Ovary (tissue), 10 donors: ENCODE measurements at places on chromosomes 4 and X. TPM values are rescaled to one million over a fixed set of nuclear protein-coding genes. Genes with fewer than 3 reads are reported as not detected.

- no peaks in the 10 kb centered on the region for H3K4me1 ChIP-seq
- no peak for DNase-seq
- H3K27me3 ChIP-seq: no peaks in the 10 kb centered on the region
- no peaks in the 10 kb centered on the region for H3K36me3 ChIP-seq
Measured at GRCh38 chr4:164606478-164606877, 147.5 kb upstream of the SMIM31 start.

DNA sequence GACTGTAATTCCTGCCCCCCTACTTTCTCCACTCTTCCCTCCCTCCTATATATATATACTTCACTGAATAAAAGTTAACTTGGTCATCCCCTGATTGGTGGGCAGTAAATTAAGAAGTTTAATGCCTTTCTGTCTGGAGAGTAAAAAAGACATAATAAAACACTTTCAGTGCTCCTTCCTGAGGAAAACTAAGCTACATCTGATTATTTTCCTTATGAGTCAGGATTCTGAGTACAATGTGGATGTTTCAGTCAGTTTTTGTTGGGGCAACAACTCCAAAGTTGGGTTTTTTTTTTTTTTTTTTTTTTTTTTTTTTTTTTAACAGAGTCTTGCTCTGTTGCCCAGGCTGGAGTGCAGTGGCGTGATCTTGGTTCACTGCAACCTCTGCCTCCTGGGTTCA is 22.0 kb upstream of the SUPT20HL2 start:
- H3K4me3 ChIP-seq: no peak overlapping the region
- no peaks in the 10 kb centered on the region for H3K27me3 ChIP-seq
- no peaks in the 10 kb centered on the region for H3K36me3 ChIP-seq
- H3K27ac ChIP-seq: no peak overlapping the region
- DNase-seq: no peak

The TXK gene
- total RNA-seq: 1.9 TPM

The PDGFRA gene
- 207 TPM for total RNA-seq

DNA sequence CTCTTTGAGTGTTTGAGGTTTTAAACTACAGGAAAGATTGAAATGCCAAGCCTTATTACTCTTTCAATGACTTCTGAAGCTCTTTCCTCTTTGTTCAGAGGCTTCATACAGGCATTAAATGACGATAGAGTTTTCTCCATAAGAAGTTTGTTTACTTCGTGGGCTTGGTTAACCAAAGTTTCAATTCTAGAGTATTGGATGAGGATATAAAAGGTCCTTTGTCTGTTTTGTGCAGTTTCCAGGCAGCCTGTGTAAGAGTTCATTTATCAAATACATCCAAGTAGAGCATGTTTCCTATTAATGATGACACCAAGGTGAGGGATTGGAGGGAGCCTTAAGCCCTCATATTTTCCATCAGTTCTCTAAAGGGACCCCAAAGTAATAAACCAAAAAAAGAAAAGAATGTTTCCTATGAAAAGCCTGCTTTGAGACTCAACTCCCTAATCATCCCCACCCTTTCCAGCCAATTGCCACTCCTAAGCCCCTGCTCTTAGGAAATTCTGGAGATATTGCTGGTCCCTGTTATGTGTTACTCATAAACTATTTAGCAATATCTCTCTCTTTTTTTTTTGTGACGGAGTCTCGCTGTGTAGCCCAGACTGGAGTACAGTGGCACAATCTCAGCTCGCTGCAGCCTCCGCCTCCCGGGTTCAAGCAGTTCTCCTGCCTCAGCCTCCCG is 106.2 kb upstream of the IL13RA1 start:
- H3K36me3 ChIP-seq: no peaks in the 10 kb centered on the region
- no peak overlapping the region for H3K27ac ChIP-seq
- H3K4me3 ChIP-seq: no peak overlapping the region
- H3K27me3 ChIP-seq: no peaks in the 10 kb centered on the region

DNA sequence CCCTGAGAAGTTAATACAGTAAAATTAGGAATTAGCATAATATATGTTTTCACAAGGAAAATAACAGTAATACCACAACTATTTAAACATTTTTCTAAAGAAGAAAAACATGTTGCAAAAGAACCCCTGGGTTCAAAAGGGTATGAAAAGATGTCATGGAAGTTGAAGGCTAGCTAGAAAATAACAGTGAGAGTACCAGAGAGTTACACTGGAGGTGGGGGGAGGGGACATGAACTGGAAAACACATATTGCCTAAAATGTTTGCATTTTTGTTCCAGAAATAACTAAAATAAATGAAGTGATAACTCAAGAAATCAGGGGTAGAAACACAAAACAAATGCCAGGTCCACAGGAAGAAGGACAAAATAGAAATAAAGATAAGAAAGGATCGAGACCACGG is 336.6 kb upstream of the MAD2L1 start:
- no peak overlapping the region for H3K27ac ChIP-seq
- H3K4me1 ChIP-seq: no peaks in the 10 kb centered on the region
- H3K36me3 ChIP-seq: no peaks in the 10 kb centered on the region
- DNase-seq: no peak
- H3K27me3 ChIP-seq: peaks cover 2% of the 10 kb centered on the region

DNA sequence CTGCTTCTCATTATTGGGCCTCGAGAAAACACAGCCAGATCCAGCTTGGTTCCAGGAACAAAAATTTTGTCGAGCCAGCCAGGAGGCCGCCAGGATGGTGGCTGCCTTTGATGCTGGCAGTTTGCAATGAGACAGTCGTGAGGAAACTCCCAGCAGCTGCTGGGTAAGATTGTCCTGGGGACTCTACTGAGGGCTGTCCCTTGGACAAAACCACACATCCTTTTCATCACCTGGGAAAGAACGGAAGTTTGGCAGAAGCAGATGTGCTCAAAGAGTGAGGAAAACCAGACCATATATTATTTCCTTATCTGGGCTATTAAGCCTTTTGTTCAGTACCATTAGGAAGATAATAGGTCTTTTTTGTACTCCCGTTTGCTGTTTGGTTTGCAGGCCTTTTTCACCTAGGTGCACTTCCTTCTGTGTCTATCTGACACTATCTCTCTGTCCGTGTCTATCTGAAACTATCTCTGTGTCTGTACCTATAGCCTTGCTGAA is 13.4 kb upstream of the PAPSS1 start:
- H3K27ac ChIP-seq: no peak overlapping the region
- DNase-seq: no peak
- no peaks in the 10 kb centered on the region for H3K36me3 ChIP-seq
- no peaks in the 10 kb centered on the region for H3K27me3 ChIP-seq
- H3K4me3 ChIP-seq: no peak overlapping the region

GRCh38 chr4:107577743-107578142 is 142.3 kb downstream of the PAPSS1 start:
- no peak overlapping the region for H3K27ac ChIP-seq
- H3K27me3 ChIP-seq: no peaks in the 10 kb centered on the region
- H3K4me1 ChIP-seq: no peaks in the 10 kb centered on the region
- H3K36me3 ChIP-seq: no peaks in the 10 kb centered on the region
- no peak overlapping the region for H3K4me3 ChIP-seq

- DNase-seq: no peak
- H3K4me1 ChIP-seq: peaks cover 1% of the 10 kb centered on the region
Measured at GRCh38 chr4:140374130-140374477, 658 bp downstream of the SCOC start.

DNA sequence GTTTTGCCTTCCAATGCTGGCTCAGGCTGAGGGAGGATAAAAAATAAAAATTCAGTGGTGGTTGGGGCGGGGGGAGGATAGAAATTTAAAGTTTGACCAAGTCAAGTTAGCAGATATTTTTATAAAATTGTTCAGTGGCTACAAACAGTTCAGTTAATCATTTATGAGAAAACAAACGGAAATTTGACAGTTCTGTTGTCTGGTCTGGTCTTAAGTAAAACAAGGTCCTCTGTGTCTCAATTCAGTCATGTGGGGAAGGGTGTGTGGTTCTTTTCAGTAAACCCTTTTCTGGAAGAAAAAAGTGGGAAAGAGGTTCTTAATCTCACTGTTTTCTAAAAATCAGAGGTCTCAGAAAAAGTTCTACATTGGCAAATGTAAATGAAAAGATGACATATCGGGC is 409.1 kb upstream of the SPANXN4 start:
- DNase-seq: no peak
- no peaks in the 10 kb centered on the region for H3K27me3 ChIP-seq
- no peaks in the 10 kb centered on the region for H3K4me1 ChIP-seq
- H3K36me3 ChIP-seq: no peaks in the 10 kb centered on the region
- no peak overlapping the region for H3K4me3 ChIP-seq
- H3K27ac ChIP-seq: no peak overlapping the region

The TLR8 gene
- 0.23 TPM for total RNA-seq

DNA sequence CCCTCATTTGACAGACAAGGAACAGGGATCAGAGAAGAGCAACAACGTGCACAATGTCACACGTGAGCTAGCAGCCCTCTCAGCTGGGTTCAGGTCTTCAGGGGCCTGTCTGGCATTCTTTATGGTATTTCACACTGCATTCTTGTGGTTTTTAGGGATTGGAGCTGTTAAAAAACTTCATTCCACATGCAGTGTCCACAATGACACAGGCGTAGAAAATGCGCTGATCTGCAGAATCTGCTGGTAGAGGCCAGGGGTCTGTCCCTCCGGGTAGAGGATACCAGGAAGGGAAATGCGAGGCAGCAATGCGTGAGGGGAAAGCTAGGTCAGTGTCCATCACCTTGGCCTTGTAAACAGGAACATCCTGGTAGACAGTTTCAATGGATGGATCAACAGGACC is 36.6 kb downstream of the MAP7D3 start:
- DNase-seq: no peak
- no peak overlapping the region for H3K4me3 ChIP-seq
- H3K27me3 ChIP-seq: no peaks in the 10 kb centered on the region
- H3K4me1 ChIP-seq: no peaks in the 10 kb centered on the region

- DNase-seq: no peak
- H3K27me3 ChIP-seq: no peaks in the 10 kb centered on the region
- H3K36me3 ChIP-seq: no peaks in the 10 kb centered on the region
- no peaks in the 10 kb centered on the region for H3K4me1 ChIP-seq
- H3K27ac ChIP-seq: no peak overlapping the region
Measured at GRCh38 chr4:185955826-185956543, 113.0 kb upstream of the TLR3 start.

The SPANXC gene
- not detected for total RNA-seq

The RIPPLY1 gene
- total RNA-seq: not detected

DNA sequence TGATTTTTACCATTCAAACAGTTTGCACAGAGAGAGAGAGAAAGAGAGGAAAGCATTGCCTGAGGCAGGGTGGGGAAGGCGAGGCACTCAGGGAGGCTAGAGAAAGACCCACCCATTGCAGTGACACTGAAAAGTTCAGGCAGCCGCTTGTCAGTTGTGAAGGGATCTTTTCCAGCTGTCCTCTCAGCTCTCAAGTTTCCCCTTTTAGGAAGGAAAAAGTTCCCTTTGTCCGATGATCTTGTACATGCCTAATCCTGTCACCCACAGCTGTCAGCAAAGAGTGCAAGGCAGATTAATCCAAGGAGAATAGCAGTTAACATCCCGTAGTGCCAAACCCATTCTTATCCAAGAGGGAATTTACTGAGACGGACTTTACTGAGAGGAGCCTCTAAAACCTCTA is 255.0 kb downstream of the MAGEB5 start:
- H3K4me1 ChIP-seq: no peaks in the 10 kb centered on the region
- no peaks in the 10 kb centered on the region for H3K36me3 ChIP-seq
- H3K27ac ChIP-seq: no peak overlapping the region

The ESX1 gene
- total RNA-seq: not detected
